Renal cortex interstitium (tissue), 15 donors: ENCODE measurements at places on chromosomes 5 and 9.

GRCh38 chr9:93693129-93693528, 116.7 kb downstream of the PHF2 start:
- no peak for DNase-seq

GRCh38 chr5:146306838-146307237, 31.8 kb upstream of the POU4F3 start:
- DNase-seq, result no peak

GRCh38 chr9:89008744-89009545, 17.7 kb downstream of the S1PR3 start:
- no peak for DNase-seq

- no peak for DNase-seq
Measured at GRCh38 chr5:36897616-36898015, 21.0 kb downstream of the NIPBL start.

DNA sequence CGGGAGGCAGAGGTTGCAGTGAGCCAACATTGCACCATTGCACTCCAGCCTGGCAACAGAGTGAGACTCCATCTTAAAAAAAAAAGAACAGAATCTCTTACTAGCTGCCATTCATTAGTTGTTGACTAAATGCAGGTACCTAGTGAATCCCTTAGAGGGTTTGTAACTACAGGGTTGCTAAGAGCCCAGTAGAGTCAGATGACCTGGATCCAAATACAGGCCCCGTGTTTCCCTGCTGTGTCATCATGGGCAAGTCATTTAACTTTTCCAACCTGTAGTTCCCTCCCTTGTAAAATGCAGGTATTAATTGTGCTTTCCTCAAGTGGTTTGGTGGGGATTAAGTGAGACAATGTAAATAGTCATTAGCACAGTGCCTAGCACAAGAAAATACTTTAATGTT, 32.8 kb downstream of the PLAC8L1 start:
- DNase-seq, result no peak

DNA sequence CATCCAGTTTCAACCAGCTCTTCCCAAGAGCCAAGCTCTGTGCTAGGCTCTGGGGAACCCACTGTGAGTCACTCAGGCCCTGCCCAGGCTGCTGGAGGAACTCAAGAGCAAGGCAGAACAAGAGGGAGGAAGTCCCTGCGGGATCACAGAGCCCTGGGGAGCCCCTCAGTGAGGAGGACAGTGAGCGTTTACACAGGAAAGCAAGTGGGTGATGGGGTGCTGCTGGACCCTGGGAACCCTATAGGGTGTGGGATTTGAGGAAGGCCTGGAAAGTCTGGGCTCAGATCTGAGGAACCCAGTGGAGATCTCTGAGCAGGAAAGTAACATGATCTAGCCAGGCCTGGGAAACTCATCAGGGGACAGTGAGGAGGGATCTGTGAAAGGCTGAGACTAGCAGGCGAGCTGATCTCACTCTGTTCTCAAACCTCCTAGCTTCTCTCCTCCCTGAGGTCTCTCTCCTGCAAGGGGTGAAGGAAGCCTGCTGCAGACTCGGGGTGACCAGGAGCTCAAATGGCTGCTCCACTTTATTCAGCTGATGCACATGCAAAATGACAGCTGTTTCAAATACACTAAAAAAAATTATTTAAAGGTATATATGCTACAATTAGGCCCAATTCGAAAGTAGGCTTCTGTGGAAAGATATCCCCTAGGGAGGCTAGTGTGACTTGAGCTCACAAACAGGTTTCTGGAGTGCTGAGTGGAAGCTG, 70.0 kb downstream of the SHB start:
- no peak for DNase-seq
